ENCODE measurements at places on chromosomes 2 and 18.

GRCh38 chr2:241547781-241548450 is 10.6 kb upstream of the BOK start:
- DNase-seq: no peak

- DNase-seq: no peak
Observed at GRCh38 chr18:58829263-58829662, 35.4 kb upstream of the ZNF532 start.

GRCh38 chr2:69619725-69620124 is 23.8 kb downstream of the AAK1 start:
- no peak for DNase-seq

DNA sequence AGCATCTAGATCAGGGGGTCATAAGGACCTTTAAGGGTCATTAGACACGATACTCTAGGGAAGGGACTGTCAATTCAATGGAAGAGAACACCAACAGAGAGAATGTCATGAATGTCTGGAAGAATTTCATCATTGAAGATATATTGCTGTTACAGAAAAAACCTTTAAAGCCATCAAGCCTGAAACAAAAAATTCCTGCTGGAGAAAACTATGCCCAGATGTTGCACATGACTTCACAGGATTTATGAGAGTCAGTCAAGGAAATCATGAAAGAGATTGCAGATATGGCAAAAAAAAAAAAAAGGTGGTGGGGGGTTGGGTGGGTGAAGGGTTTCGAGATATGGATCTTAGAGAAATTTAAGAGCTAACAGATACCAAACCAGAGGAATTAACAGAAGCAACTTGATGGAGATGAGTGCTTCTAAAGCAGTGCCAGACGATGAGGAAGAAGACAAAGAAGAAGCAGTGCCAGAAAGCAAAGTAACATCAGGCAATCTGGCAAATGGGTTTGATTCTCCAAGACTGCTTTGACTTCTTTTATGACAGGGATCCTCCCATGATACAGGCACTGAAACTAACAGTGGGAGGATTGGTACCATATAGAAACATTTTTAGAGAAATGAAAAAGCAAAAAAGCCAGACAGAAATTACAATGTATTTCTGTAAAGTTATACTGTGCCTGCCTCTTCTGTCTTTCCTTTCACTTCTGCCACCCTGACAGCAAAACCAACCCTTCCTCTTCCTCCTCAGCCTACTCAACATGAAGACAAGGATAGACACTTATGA is 28.5 kb downstream of the MAP4K3 start:
- no peak for DNase-seq

DNA sequence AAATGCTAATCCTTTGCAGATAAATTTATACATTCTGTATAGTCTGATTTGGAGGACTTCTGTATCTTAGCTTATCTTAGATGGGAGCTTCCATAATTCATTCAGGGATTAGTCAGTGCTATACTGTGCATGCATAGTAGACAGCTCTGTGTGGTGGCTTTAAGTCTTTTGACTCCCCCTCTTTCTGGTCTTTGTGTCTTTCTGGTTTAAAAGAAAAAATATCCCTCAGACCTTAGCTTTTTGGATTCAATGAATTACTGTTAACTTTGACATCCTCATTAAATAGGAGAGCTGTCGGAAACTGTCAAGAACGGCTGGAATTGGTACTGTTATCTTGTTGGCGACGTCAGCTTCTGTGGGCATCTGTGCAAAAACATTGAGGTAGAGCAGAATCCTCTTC is 130.4 kb downstream of the SPTBN1 start:
- DNase-seq: no peak

DNA sequence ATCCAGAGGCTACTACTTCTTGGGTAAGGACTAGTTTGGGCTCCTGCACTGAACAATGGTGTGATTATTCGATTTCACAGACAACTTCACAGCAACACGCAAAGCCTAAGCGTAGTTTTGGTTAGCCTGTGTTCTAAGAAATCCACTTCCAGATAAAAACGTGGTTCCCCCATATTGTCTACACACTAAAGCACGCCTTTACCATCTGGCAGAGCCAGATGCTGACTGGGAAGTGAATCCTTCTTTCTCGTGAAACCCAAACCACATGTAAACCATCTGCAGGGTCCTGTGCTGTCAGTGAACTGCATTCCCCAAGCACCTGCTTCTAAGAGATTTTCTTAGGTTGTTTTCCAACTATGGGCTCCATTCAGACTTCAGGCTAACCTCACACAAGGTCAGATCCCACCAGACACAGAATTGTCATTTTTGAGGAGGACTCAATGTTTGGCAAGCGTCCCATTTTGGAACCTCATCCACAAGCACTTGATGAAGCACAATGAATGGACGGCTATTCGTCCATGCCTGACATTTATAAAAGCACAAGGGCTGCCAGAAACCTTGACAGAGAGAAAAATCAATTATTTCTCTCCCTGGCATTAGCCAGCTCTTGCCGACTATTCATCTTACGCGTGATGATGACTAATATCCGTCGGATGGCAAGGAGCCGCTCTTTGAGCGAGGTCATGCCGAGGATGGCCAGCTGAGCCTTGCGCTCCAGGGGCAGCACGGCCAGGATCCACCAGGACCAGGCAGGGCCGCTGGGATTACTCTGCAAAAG is 38.4 kb downstream of the LONRF2 start:
- DNase-seq: no peak

DNA sequence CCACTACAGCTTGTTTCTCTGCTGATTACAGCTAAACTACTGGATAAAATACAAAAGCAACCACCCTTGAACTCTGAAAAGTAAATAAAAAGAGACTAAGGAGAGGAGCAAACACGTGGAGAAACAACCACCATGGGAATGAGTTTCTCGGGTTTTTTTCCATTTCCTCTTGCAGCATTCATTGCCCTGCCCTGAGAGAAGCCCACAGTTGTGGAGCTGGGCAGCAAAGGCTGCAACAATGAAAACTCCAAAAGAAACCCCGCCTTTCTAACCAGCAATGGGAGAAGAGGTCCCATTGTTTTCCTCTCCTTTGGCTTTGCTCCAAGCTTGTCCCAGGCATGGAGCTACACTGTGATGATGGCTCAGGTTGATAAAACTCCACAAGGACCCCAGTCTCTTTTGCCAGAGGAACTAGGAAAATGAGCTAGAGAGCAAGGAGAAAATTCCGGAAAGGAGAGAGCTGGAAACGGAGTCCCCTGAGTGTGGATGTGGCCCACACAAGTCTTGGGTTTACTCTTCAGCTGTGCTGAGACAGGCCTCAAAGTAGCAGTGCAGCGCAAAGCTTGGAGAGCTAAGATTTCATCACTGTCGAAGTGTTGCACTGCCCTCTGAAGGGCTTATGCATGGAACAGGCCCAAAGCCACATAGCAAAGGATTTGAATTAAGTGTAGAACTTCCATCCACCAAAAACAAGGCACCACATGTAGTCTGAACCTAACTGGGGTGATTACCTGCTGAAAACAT is 20.9 kb downstream of the NAPG start:
- DNase-seq: no peak

GRCh38 chr2:241904791-241905710 is 35.5 kb downstream of the RTP5 start:
- no peak for DNase-seq

DNA sequence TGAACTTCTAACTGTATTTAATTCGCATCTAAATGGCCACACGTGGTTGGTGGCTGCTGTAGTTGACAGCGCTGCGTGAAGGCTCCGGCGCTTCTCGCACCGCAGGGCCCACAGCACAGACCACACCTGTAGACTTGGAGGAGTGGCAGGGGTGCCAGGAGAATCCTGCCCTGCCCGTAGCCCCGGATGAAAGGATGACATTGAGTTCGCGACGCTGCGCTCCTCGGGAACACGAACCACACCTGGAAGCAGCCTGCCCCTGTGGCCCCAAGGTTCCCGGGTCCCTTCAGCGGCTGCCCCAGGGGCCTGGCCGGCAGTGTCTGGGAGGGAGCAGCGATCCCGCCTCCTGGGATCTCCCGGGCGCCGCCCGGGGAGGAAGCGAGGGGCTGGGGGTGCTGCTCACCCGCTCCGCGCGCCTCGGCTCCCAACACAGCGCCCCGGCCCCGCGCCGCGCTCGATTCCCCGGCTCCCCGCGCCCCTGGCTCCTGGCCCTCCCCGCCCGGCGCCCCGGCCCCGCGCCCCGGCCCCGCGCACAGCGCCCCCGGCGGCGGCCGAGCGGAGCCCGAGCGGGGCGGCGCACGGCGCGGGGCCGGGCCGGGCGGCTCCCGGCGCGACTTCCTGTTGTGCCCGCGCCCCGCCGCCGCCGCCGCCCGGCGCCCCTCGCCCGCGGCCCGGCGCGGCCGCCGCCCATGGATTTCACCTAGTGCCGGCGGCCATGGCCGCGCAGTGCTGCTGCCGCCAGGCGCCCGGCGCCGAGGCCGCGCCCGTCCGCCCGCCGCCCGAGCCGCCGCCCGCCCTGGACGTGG is at the start of gene RNPEPL1:
RNPEPL1 (plus strand) TSS at position 613 of the 806 bp plus-strand sequence; CDS start at position 716, 103 bp downstream.
- DNase-seq: no peak

DNA sequence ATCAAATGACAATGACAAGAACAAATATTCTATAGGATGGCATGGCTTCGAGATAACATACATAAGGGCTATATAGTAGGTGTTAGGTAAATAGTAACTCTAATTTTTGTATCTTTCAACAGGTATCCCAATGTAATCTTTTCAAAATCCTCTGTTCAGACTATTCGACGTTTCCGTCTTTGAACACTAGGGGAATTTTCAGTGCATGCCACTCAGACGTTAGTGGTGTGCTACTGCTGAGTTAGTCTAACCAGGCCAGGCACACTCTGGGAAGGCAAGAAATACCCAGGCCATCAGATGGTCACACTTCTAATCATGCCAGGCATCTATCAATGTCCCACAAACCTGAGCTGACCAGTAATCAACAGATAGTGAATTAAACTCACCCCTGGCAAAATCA is 14.6 kb upstream of the CREG2 start:
- DNase-seq: no peak

GRCh38 chr2:196783431-196784094 is 15.9 kb downstream of the GTF3C3 start:
- DNase-seq: peak; percentile 35

GRCh38 chr2:42125841-42126594 is 43.1 kb upstream of the EML4 start:
- DNase-seq: no peak

Data from non-pigmented ciliary epithelial cell (primary cell).